ENCODE measurements at places on chromosomes 16 and 17.

- DNase-seq = no peak
These were observed 43.9 kb downstream of the PITPNC1 start for GRCh38 chr17:67420994-67421393.

DNA sequence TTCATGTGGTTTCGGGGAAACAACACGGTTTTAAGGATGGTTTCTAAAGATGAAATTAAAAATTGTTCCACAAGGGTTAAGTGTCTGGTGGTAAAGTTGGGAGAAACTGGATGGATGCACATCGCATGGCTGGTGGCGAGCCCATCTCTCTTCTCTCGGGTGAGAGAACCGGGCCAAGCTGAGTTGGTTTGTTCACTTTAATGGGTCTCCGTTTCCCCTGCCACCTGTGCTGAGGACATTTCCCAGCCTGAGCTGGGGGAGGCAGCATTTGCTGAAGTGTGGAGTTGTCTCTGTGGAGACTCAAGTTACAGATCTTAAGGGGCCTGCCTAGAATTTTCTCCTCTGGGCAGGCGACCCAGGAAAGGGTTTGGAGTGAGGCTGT is 7.9 kb downstream of the FUS start:
- DNase-seq = no peak

DNA sequence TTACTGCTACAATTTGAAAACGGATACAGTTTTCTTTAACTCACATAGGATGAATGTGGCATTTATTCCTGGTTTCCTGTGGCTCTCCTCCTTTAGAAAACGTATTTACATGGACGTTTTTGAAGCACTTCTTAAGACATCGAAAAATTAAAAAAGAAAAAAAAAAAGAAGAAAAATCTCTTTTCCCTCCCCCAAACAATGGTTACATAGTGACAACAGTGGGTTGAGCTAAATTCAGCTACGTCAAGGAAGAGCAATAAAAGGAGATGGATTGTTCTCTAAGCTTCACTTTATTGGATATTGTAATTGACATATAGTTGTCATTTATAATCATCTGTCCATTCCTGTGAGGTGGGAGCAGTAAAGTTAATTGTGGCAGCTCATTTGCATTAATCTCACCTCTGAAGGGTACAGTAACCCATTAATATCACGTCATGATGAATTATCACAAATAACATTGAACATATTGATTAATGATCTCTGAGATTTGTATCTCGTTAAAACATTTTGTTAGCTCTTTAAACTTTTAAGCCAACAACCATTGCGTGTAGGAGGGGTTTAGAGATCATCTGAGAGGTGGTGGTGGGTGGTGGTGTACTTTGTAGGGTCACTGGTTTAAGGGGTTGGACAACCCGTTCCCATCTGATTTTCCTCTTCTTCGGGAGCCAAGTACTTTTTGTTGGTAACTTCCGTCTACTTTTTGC is 184.2 kb downstream of the WWOX start:
- no peak for DNase-seq

- no peak for DNase-seq
These were observed 54.1 kb upstream of the FASN start for GRCh38 chr17:82152114-82152513.

DNA sequence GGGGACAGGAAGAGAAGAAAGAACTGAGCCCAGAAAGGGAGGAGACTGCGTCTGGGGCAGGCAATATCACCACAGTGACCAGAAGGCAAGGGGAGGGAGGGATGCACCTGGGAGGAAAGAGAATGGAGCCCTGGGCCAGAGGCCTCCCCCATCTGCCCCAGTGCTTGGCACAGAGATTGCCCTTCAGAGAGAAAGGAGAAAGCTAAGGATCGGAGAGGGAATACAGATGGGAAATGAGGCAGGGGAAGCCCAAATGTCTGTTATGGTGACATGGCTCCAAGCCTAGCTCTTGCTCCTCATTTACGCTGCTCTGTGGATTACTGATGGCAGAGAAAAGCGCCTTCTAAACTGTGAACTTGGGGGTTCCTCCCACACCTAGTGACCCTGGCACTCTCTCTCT is 47.2 kb downstream of the PIPOX start:
- no peak for DNase-seq

- DNase-seq = peak; percentile 75
These were observed 31.2 kb downstream of the CTU2 start for GRCh38 chr16:88737298-88738150.

GRCh38 chr16:2597560-2597902 is 59.7 kb downstream of the PDPK1 start:
- no peak for DNase-seq

- DNase-seq = no peak
These were observed 520.5 kb downstream of the CDH13 start for GRCh38 chr16:83147244-83147643.

DNA sequence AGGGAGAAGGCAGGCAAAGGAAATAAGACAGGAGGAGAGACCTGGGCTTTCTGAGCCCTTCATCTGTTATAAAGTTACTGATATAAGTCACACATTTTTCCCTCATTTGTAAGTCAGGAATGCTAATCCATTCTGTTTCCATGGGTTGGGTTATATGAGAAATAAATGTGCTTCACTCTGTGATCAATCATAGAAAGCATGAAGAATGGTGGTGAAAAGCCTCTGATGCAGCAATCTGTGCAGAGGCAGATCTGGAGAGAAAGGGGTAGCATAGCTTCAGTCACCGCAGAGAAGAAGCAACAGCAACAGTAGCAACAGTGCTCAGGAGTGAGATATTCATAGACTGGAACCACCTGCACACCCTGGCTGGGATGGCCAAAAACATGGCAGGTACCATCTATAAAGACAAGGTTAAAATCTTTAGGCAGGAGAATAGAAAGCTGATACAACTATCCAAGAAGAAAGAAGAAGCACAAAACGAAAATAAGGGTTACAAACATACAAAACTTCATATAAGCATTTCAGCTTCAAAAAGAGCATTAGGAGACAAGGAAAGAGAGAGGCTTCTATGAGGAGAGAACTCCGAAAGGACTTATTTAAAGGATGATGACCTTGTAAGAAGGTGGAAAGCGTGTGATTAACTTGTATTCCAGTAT is 41.9 kb downstream of the TMEM100 start:
- no peak for DNase-seq

DNA sequence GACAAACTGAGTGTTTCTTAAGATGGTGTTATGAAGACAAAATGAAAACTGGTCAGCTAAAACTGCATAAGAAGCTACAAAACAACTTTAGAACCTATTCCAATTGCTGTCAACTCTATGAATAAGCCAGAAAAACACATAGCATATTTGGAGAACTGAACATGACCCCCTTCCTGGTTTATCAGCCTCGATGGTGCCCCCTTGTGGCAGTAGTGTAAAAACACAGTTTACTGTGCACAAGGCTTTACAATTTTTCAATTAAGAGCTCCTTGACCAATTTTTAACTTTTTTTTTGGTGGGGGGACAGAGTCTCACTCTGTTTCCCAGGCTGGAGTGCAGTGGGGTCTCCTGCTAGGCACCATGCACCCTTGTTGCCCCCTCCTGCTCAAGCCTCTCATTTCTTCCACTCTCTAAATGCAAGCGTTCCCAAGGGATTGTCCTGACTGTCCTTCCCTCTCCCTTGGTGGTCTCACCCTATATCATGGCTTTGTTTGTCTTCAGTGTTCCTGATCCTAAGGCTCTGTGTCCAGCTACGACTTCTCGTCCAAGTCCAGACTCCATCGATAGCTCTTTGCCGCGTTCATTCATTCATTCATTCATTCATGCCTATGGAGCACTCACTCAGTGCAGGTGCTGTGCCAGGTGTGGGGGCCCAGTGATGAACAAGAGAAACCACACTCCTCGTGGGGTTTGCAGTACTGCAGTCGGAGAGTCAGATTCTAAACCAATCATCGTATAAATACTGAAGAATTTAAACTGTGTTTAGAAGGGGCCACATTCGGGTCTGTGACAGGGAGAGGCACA is 7.5 kb downstream of the EIF1 start:
- peak; percentile 77 for DNase-seq

GRCh38 chr16:67148656-67149275 is 2.0 kb downstream of the B3GNT9 start:
- no peak for DNase-seq

GRCh38 chr16:3999479-4000325 is 116.5 kb downstream of the ADCY9 start:
- no peak for DNase-seq

- no peak for DNase-seq
These were observed 5.1 kb downstream of the STH start for GRCh38 chr17:46003907-46004748.

DNA sequence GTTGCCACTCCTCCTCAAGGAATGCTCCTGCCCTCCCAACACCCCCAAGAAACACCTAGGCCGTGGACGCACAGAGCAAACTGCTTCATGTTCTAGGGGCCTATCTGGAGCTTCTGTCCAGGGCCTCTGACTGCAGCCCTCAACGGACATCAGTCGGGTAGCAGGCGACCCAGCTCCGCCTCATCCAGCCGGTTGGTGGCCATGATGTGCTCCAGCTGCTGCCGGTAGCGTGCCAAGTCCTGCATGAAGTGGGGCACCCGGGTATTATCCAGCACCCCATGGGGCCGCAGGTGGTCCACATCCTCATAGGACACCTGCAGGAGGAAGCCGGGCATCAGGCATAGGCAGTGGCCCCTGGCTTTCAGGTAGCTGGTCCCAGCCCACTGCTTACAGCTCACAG is 6.3 kb downstream of the NOL3 start:
- no peak for DNase-seq

DNA sequence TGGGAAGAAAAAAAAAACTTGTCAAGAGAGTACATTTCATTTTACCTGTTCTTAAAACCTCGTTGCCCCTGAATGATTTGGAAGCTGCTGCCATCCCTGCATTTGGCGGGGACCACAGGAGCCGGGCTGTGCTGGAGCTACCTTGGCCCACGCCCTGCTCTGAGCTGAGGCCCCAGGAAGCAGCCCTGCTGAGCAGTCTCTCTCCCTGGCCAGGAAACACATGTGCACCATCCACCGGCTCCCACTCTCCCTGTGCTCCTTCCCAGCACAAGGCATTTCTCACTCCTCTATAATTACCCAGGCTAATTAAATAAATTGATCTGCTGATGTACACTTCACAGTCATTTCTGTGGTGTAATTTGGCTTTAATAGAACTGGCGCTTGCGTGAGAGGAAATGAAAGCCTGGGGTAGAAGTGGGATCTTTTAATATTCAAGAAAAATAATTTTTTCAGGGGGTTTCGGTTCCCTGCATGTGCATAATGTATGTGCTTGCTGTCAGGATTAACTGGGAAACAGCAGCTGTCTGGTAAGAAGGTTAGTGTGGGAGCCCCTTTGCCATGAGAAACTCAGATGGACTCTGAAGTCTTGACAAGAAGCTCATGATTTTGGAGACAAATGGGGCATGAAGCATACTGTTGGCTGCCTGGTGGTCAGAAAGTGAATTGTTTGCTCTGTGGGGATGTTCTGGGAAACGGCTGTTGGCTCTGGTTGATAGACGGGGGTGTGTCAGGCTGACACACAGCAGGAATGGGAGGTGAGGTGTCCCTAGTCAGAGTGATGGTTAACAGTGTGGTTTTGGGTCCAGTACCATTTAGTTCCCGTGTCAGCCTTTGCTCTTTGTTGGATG is 252.3 kb upstream of the EEF2KMT start:
- no peak for DNase-seq

GRCh38 chr17:69430488-69430887 is 16.0 kb downstream of the MAP2K6 start:
- DNase-seq = peak; percentile 45

DNA sequence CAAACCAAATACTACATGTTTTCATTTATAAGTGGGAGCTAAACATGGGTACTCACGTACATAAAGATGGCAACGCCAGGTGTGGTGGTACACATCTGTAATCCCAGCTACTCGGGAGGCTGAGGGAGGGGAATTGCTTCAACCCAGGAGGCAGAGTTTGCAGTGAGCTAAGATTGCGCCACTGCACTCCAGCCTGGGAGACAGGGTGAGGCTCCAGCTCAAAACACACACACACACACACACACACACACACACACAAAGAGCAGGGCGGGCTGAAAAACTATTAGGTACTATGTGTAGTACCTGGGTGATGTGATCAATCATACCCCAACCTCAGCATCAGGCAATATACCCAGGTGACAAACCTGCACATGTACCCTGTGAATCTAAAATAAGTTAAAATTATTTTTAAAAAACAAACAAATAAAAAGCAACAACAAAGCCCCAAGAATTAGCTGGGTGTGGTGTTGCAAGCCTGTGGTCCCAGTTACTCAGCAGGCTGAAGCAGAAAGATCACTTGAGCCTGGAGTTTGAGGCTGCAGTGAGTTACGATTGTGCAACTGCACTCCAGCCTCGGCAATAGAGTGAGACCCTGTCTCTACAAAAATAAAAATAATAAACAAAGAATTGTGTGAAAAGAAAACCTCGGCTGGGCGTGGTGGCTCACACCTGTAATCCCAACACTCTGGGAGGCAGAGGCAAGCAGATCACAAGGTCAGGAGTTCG is 11.9 kb upstream of the FAAP100 start:
- no peak for DNase-seq

DNA sequence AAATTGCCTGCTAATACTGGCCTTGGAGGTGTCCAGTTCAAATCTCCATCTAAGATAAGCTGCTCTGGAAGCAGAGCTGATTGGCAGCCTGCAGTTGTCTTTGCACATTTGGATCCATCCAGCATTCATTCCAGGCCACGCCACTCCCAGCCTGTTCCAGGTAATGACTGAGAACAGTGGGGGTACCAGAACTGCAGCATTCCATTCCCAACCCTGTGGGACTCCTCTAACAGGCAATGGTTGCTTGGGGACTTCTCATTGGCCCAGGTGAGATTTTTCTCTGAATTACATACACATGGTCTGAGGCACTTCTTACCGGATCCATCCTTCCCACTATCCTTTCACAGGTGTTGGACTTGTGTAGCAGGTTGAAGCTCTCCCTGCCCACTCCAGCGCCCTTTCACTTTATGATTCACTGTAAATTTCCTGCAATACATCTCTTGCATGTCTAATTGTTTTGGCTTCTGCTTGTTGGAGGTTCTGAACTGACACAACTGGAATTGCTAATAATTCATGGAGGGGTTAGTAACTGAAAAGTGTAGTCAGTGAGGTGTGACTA is 206.1 kb upstream of the ZFHX3 start:
- no peak for DNase-seq

DNA sequence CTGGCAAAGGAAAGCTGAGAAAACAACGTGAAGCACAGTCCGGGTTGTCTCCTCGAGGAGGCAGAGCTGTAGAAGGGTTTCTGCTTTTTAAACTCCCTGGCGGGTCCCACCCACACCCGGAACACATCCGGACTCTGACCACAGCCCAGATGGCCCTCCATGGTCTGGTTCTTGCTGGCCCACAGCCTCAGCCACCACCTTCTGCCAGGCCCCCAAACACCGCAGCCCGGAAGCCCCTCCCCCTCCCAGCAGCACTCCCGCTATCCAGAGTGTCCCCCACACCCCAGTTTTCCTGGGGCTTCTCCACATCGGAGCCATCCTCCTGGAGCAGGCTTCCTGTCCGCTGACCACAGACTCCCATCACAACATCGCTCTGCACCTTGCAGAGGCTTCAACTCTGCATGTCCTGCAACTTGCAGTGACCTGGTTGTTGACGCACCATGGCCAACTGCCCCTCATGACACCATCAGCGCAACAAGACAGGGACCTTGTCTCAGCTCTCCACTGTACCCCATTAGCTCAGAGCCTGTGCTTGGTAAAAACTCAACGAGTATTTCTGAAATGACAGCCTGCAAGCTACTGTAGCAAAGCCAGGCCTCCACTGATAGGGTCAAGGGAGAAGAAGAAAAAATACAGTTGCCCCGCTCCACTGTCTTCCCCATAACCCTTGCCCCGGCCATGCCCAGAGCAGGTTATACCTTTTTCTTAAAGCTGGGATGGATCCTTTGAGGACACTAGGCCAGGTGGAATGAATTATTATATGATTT is 129.8 kb downstream of the C16orf78 start:
- DNase-seq = no peak

GRCh38 chr17:8954339-8954738 is 11.2 kb downstream of the PIK3R5 start:
- DNase-seq = no peak

GRCh38 chr16:52301026-52301425 is 245.9 kb downstream of the TOX3 start:
- no peak for DNase-seq
